ENCODE measurements at places on chromosomes 4 and X.
A peak's percentile ranks its signal among the peaks of the same experiment; 100 is the strongest.

DNA sequence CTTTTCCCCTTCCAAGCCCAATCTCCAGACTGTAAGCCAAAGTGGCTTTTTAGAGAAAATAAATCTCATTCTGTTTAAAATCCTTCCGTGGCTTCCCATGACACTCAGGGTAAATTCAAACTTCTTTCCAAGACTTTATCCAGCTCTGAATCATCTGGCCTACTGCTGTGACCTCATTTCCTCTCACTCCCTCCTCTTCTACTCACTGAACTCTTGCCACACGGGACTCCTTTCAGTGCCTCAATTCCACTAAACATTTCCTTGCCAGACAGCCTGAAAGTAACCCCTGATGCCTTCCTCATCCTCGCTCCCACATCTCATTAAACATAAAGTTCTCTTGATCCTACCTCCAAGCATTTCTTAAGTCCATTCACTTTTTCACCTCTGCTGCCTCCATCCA lies 27.8 kb upstream of the RNF128 start:
- no peak for DNase-seq

DNA sequence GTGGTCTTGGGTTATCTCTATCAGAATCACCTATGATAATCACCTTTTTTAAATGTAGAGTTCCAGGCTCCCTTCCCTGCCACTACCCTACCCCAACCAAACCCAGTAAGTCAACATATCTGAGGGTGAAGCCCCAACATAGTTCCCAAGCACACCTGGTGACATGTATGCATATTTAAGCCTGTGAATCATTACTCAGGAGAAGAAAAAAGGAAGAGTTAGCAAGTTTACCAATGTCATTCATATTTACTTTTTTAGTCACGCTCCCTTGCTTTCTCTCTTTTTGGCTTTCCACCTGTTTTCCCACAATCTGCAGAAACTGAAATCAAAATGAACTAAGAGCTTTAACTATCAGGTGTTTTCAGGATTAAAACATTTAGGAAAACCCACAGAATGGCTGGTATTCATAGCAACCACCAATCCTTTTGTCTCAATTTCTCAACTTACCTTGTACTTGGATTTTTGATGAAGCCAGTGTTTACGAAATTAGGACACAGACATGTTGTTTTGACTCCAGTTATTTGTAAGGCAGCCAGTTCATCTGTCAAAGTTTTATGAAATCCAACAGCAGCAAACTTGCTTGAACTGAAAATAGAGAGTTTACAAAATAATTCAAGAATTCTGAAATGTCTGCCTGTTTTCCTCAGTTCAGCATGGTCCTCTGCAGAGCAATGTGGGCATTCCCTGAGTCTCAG lies 34.0 kb downstream of the HSD17B11 start:
- no peak for DNase-seq

GRCh38 chr4:153969542-153969941 lies 180.7 kb upstream of the SFRP2 start:
- no peak for DNase-seq

DNA sequence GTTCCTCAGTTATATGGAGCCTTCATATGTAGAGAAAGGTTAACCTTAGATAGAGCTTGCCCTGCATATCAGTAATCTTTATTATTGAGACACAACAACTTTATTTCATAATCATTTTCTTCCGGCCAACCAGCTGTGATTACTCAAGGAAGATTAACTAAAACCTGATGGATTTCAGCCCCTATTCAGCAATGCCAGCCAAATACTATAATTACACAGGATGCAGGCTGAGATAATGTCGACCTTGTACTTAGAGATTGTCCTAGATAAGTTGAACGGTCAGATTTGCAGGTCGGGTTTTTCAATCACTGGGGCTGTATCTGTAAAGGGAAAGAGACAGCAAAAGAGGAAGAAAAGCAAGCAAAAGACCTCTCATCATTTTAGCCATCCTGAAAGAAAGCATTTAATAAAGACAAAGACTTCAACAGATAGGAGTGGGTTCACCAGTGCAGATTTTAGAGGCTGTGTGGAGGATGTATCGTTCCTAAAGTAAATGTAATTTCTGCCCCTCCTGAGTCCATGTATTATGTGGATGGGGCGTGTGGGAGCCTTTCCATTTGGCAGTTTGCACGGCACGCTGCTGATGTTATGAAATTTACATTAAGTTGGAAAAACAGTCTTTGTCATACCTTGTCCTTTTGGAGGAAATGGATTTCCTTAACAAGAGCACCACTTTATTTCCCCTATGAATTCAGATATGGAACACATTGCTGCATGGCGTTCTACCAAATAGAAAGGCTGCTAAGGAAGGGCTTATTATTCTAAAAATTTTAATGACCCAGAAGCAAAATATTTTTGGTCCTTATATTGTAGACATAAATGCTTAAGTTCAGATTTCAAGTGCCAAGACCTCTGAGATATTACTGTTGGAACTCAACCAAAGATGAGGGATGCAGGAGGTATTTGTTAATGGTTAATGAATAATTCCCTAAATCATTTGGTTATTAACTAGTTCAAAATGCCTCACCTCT lies 496.7 kb downstream of the SPRY1 start:
- no peak for DNase-seq

GRCh38 chrX:128698573-128699181 lies 646.5 kb upstream of the ACTRT1 start:
- no peak for DNase-seq

DNA sequence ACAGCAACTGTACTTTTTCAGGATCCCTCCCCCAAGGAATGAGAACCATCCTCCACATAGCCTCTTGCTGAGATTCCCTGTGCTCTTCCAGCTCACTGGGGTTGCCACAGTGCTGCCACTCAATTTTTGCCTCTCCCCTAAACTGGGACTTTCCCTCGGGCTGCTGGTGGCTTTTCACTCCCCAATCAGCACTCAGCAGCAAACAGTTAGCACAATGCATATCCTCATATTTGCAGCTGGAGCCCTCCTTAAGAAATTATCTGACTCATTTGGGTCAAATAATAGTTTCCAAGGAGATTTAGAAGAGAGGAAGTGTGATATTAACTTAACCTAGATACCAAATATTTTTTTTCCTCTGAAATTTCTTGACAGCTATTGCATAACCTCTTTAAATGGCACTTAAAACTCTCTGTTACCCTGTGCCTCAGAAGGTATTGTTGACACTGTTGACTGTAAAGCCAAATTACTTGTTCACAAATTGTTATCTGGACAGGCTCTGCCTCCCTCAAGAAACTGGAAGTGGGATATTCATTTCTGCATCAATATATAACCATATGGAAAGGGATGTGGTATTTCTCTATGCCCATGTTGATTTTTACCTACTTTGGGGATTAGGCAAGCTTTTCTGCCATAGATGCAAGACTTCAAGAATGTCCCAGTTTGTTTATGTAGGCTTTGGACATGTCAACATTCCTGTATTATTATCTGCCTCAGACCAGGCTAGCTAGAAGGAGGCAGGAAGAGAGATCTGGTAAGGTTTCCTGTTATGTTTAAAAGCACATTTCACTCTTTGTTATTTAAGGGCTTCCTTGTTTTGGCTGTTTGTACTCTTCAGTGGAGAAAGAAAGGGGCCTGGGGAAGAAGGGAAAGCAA lies 58.0 kb downstream of the SEPTIN11 start:
- peak; percentile 30 for DNase-seq

DNA sequence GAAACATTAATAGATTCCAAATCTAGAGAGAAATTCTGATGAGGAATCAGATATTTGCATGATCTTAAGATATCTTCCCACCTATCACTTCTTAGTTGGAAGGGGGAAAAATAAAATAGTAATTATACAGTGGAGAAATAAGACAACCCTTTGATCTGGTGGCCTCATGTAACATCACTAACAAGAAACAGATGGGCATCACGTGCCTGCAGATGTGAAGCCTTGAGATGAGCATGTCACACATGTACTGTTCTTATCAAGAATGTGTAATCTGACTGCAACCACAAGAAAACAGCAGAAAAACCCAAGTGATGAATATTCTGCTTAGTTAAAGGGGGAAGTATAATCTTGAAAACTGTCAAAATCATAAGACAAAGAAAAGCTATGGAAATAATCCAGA lies 31.4 kb upstream of the NKX6-1 start:
- no peak for DNase-seq

- no peak for DNase-seq
These were observed 5.7 kb downstream of the CBLL2 start for GRCh38 chrX:22278375-22278774.

DNA sequence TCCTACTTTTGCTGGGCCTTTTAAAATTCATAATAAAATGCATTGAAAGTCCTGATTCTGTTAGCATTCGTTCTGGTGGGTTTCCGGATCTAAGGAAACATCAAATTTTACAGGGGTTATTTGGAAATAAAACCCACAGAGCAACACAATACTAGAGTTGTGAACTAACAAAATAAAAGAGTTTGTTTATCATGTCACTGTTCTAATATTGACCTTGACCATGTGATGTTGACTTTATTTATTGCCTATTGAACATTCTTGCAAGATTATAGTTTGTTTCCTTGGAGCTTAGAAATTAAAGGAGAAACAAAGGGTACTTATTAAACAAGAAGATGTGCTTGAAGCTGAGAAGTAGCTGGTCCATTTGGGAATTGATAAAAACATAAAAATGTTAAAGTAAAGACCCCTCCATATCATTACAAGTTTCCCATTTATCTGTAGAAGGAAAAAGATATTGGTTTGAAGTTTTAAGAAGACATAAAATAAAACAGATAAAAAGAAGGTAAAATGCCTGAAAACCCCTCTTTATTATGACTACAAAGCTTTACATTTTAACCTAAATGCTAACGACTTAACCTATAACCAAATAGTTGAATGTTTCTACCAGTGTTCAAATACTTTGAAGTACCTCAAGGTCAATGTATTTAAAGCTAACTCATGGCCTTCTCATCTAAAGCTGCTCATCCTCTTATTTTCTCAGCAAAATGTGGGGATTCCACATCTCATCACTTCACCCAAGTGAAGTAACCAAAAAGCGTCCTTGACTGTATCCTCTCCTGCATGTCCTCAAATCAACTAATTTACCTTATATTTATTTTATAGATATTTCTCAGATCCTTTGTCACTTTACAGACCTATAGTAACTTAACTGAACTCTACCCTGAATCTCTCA lies 179.6 kb downstream of the GASK1B start:
- DNase-seq = no peak

GRCh38 chrX:63652086-63652765 lies 132.8 kb downstream of the ARHGEF9 start:
- no peak for DNase-seq

DNA sequence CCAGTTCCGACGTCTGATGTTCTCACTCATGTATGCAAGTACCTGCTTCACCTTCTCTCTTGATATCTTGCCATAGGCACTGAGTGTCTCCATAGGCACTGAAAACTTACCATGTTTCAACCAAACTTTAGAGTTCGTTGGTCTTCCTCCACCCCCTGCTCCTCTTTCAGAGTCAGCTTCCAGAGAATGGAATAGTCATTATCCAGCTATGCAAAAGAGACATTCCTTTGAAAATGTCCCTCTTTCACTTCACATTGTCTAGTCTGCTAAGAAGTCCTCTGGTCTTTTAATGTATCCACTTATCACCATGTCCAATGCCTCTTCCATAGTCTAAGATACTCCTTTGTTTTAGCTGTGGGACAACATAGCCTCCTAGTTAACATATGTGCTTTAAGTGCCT lies 566.0 kb upstream of the TENM3 start:
- DNase-seq = no peak

DNA sequence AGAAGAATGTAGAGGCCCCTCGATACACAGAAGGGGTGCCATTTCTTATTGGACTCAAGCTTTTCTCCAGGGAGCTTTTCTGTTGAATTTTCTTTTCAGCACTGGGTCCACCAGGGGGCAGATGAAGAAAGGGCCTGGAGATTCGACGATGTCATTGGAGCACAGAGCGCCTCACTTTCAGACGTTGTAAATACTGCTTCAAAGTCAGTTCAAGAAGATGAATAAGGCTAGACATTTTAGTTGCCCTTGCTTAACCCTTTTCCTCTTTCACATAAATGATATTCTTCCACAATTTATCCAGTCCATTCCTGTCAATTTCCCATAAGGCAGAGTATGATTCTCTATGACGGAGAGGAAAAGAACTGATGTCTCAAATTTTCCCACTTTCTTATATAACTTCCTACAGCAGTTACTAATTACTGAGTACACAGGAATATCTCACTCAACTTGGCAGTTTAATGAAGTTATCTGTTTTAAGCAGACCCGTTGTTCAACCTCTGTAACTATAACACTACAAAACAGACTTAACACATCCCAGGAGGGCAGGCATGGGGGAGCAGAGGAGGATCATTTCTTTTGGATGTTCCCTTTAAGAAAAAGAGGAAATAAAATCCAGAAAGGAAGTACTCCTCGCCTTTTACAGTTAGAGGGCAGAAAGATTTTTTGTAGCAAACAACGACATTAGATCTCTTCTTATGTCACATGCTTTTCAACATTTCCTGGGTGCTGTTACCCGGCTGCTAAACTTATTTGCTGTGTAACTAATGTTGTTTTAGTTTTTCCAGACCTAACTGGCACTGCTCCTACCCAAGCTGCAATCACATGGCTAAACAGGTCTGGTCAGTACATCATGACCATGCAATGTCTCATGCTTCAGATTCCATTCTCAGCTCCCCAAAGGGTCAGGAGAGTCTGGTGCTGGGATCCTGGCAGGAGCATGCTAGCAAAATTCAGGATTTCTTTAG lies 12.2 kb upstream of the CENPU start:
- DNase-seq = peak; percentile 73

DNA sequence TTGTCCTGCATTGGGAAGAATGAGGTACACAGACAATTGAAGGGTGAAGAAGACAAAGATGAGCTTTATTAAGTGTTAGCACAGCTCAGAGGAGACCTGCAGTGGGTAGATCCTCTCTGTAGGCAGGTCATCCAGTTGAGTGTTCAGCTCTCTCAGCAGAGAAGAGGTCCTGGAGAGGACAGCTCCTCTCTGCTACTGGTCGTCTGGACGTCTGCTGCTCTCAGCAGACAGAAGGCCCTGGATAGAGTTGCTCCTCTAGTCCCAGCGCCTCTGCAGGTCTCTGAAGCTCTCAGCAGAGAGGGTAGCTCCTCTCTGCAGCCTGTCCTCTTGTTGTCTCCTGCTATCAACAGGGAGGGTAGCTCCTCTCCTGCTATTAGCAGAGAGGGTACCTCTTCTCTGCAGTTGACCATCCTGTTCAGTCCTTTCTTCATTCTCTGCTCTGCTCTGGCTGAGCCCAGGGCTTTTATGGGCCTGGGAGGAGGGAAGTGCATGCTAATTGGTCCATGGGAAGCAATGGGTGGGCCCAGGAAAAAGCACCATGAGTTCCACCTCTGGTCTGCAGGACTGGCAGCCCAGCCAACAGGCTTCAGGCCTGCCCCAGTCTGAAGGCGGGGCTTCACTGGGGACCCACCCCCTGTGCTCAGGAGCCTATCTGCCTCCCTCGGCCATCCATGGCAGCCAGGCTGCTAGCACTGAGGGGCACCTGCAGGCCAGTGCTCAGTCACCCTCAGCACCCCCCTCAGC lies 54.1 kb upstream of the IBSP start:
- DNase-seq = no peak
